NCI-H69 (cell line): ENCODE measurements at places on chromosomes 6 and 20.

DNA sequence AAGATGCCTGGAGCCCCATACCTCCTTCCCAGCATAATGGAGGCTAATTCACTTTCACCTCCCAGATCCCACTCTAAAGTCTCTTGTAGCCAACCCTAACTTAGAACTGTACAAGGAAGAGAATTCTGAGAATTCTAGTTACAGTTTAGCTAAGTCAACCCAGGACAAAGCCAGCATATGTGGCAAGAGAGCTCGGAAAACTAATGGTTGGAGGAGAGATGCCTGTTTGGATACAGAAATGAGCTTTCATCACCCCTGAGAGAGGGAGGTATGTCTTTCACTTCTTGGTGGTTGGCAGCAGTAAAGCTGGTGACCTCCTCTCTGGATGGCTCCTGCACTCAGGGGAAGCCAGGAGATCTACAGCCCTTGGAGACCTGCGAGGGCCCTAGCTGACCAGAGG lies 252.6 kb upstream of the SUPT3H start:
- DNase-seq, result no peak

DNA sequence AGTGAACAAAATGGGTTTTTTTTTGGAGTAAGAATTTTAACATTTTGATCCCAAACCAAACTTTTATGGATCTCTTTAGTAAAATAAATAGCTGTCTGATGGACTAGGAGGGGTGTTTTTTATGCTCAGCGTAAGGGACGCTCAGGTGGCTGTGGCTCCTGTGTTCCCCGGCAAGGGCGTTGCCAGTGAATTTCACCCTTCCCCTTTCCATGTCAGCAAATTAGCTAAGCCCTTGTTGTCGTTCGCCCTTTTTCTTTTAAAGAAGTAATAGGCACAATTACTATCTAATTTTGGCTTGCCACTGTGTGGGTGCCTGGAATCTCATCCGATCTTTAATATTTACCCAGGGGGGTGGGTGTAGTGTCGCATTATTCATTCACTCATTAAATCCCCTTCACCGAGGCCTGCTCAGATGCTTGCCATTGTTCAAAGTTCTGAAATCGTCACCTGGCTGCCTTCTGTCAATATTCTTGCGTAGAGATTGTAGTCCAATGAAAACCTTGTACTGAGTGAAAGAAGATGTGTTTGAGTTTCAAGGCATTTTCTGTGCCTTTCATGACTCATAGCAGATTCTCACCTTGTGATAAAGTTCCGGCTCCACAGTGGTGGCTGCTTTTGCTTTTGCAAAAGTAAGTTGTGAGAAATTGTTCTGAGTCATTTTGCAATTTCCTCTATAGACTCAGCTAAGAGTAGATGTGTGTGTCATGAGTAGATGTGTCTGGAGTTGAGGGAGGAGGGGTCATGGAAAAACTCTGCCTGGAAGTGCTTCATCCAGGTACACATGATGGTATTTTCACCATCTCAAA lies 40.0 kb upstream of the CLDN20 start:
- DNase-seq, result peak; percentile 84

DNA sequence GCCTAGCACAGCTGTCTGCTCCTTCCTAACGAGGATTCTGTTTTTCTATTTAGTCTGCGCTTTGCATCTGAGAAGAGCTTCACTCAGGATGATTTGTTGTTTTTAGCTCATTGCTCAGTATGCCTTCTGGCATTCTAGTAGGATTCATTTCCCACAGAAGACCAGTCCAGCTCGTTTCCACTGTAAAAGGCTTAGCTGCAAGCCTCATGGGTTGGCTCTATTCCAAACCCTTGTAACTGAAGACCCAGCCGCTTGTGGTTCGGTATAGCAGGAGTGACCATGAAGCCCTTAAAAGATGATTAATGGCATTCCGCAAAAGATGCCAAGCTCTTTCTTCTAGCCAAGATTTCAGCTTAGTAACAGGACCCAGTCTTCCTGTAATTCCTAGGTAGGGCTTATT lies 7.2 kb downstream of the ADGRF1 start:
- peak; percentile 99 for DNase-seq

DNA sequence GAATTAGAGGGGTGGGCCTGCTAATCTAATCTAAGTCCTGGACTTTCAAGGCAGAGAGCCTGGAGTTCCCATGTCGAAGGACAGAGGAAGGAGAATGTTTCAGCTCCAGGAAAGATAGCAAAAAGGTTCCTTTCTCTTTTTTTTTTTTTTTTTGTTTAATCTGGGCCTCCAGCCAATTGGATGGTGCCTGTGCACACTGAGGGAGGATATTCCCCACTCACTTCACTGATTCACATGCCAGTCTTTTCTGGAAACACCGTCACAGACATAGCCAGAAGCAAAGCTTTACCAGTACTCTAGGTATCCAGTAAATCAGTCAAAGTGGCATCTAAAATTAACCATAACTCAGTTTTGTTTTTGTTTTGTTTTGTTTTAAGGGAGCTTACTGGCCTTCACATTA lies 721.1 kb downstream of the TENT5A start:
- DNase-seq, result no peak

DNA sequence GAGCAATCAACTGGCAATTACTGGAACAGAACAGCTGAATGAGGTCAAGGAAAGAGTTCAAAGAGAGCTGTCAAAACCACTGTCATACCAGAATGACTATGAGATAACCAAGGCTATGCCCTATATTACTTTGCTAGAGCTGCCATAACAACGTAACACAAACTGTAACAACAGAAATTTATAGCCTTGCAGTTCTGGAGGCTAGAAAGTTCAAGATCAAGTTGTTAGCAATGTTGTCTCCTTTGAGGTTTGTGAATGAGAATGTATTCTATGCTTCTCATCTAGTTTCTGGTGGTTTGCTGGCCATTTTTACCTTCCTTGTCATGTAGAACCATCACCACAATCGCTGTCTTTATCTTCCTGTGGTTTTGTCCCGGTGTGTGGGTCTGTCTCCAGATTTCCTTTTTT lies 1323.0 kb upstream of the GJE1 start:
- no peak for DNase-seq

DNA sequence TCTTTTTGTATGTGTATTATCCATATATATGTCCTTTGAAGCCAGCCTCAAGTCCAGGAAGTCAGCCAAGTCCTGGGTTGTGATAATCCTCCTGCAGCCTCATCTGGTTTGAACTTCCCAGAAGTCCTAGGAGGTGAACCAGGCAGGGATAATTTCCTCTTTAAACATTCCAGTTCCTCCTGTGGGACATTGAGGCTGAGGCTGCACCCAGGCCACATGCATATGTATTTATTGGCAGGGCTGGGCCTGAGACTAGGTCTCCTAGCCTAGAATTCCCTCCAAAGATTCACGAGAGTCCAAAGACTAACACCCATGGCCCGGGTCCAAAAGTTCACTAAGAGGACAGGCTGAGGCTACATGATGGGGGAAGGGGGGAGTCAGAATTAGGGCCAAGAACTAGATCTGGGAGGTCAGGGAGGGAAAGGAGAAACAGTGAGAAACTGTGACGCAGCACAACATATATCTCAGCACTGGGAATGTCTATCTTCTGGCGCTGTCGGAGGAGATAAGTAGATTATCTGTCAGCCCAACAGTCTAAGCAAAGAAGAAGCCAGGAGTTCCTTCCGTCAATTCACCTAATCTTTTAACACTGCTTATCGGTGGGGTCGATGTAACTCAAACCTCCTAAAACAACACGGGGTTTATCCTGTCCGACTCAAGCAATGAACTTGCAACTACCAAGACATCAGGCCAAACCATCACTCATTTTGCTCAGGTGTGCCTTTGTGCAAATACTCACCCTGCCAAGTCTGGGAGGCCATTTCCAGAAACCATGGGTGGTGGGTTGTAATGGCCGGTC lies 43.3 kb downstream of the SNX5 start:
- DNase-seq, result no peak

DNA sequence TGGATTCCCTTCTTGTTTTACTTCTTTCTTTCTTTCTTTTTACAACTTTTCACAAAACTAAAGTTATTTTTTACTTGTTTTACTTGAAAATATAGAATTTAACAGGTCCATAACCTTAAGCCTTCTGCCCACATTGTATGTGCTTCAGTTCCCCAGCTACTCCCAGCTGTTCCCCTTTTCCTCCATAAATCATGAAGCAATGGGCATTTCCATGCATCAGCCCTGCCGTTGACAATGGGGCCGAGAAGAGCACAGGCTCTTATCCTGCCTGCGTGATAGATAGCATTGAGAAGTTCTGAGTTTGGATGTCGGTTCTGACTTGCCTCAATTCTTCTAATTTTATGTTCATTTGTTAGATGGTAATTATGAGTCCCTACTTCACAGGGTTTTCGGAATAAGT lies 583.8 kb downstream of the CDH26 start:
- peak; percentile 10 for DNase-seq

GRCh38 chr6:118724211-118724610 lies 72.8 kb upstream of the CEP85L start:
- no peak for DNase-seq

- no peak for DNase-seq
Observed at GRCh38 chr6:123587838-123588545, 48.8 kb downstream of the TRDN start.

GRCh38 chr20:59402681-59403080 lies 102.3 kb downstream of the EDN3 start:
- DNase-seq, result peak; percentile 87

GRCh38 chr6:7332090-7332745 lies 19.2 kb upstream of the SSR1 start:
- no peak for DNase-seq

- peak; percentile 50 for DNase-seq
Observed at GRCh38 chr20:45445805-45446562, 23.6 kb upstream of the WFDC2 start.

GRCh38 chr6:41818271-41819054 lies 31.0 kb downstream of the TOMM6 start:
- no peak for DNase-seq

DNA sequence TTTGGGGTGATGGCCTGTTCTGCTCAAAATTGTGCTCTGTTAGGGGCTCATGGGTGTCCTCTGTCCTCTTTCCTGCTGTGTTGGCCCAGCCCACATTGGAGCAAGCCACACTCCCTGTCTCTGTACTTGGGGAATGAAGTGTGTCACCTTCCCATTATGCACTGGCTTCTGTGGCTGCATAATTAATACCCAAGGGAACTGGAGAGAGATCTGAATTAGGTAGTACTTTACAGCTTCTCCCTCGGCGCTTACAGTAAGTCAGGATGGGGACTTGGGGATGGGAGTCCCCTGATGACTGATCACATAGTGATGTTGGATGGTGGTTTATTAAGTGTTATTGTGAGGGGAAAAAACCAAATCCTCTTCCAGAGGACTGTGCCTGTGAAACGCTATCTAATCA lies 116.6 kb downstream of the FOXO3 start:
- DNase-seq, result peak; percentile 89

GRCh38 chr20:58623579-58624473 lies 27.3 kb upstream of the STX16 start:
- peak; percentile 20 for DNase-seq

DNA sequence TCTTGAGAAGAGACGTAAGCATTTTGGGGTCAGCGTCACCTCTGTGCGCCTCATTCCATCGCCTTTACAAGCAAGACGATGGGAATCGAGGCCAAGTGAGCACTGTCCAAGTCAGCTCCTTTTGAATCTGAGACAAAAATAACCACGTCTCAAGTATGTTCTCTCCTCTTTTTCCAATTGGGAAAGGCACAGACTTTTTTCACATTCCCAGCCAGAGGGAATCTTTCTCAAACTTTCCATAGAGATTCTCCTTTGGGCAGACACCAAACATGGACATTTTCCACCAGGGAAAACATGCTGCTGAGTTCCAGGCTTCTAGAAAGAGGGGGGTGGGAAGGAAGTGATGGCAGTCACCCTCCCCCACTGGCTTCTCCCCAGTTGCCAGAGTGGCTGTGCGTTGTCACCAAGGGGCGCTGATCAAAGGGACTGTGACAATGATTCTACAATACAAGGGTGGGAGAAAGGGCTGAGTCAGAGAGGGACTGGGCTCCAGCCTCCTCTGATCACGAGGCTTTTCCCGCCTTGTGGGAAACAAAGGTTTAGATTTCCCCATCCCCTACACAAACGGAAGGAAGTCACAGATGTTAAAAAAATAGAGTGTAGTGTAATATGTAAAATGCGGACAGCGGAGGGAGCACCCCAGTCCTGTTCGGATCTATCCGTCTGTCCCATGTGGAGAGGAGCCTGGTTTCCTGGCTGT lies 281.9 kb upstream of the RNF24 start:
- no peak for DNase-seq

DNA sequence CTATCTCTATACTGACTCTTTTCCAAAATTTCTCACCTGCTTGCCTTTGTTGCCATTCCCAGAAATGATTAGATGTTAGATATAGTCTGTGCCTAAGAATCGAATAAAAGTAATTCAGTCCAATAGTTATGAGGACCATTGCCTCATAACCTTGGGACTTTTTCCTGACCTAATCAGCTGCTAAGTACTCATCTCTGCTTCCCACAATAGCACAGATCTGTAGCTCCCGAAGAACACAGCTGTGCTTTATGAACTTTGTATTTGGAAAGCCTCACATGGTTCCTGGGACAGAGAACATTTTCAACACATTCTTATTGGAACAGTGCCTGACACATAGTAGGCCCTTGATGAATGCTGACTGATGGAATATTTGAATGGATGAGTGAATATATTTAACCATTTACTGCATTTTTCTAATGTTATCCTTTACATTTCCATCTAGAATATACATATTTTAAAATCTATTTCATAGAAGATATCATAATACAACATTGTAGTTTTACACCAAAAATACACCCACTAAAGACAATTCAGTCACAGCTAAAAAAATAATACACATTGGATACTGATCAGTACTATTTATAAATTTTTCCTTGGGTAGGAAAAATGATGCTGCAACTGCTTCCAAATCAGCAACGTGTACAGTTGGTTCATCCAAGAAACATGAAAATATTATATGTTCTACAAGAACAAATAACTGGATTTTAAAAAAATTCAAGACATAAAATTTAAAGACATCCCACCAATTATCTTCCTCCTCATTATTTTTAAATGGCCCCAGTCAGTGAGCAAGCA lies 53.9 kb downstream of the HS3ST5 start:
- DNase-seq, result no peak

GRCh38 chr6:125818772-125819260 lies 28.1 kb downstream of the NCOA7 start:
- DNase-seq, result peak; percentile 57

DNA sequence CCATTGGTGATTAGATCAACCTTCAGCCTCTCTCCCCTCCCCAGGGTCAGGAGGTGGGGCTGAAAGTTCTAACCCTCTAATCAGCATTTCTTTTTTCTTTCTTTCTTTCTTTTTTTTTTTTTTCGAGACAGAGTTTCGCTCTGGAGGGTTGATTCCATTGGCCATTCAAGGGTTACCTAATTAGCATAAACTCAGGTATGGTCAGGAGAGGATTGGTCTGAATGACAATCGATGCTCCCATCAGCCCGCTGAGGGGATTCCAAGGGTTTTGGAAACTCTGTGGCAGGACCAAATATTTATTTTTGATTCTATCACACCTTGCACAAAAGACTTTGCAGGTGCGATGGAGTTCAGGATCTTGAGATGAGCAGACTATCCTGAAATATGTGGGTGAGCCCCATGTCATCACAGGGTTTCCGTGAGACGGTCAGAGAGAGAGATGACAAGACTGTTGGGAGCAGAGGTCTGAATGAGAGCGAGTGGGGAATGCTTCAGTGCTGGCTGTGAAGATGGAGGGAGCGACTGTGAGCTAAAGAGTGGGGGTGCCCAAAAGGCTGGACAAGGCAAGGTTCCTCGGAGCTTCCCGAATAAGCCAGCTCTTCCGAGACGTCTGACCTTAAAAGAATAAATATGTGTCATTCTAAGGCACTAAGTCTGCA lies 107.1 kb downstream of the BMP7 start:
- DNase-seq, result no peak
